ENCODE measurements at places on chromosomes 7 and 10.
A peak's percentile ranks its signal among the peaks of the same experiment; 100 is the strongest.

GRCh38 chr7:50803359-50804337 is 21.0 kb upstream of the GRB10 start:
- DNase-seq, result no peak

- peak; percentile 36 for DNase-seq
Measured at GRCh38 chr10:25766687-25767221, 167.3 kb upstream of the MYO3A start.

DNA sequence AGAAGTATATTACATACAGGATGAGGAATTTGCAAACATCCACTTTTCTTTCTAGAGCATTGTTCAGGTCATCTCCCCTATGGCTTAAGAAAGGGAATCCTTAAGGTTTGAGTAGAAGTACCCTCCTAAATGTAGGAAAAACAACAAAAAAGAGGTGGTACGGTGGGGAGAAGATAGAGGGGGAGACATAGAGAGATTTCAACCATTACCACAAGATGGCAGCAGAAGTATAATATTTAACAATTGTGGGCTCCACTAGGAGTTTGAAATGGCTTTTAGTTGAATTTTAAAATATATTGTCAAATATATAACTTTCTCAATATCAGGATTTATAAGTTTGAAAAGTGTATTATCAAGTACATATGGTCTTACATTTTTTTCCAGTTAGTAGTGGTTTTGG is 72.7 kb upstream of the PRKG1 start:
- DNase-seq, result peak; percentile 85

GRCh38 chr7:130940907-130941306 is 206.9 kb upstream of the KLF14 start:
- no peak for DNase-seq

DNA sequence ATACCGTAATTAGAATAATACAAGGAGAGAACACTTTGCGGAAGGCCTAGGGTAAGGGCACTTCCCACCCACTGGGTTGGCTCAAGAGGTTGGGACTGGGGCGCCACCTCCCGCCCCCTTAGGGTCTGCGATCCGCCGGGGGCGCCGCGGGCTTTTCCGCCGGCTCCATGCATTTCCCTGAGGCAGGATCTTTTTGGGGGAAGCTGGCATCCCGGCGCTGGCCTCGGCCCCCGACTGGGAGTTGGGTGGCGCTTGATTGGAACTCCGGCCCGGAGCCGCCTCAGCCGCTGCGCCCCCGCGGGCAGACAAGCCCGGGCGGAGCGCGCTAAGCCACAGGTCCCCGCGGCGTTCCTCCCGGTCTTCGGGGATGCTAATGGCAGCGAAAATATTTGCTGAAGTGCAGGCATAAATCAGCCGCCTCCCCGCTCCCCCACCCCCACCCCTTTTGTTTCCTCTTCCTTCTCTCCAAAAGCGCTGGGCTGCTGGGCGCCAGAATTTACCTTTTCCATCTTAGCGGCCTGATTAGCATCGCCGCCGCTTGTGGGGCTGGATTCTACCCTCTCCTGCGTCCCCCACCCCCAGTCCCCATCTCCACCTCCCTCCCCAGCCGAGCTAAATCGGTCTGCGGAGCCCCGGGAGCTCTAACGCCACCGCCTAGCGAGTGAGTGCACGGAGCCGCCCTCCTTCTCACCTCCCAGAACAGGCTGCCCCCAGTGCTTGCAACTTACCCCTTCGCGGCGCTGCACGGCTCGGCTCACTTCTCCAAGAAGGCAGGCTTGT is 5.1 kb downstream of the UNC5B start:
- no peak for DNase-seq

GRCh38 chr7:375901-376305 is 85.9 kb downstream of the FOXL3 start:
- DNase-seq, result no peak

GRCh38 chr10:66836057-66836456 is 89.8 kb upstream of the LRRTM3 start:
- DNase-seq, result no peak

DNA sequence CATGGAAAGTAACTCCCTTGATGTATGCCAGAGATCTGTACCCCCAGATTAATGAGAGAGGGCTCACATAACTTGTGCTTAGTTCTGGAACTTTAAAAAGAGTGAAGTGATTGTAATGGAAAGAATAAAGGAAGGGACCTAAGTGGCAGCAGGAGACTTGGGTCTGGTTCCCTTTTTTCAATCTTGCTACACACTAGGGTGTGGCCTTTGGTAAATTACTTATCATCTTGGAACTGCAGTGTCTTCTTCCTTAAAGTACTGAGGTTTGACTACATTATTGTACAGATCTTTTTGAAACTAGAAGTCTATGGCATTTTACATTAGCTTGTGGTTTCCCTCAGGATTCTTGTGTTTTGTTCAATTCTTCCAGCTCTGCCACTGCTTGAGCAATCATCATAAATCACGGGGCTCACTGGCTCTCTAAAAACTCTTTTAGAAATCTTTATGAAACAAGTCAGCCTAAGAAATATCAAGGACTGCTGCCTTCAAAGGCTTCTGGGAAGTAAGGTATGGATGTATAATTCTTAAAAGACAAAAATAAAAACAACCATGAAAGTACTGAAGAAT is 22.5 kb upstream of the CHRM2 start:
- no peak for DNase-seq

GRCh38 chr10:115918812-115919211 is 354.2 kb downstream of the GFRA1 start:
- no peak for DNase-seq

GRCh38 chr7:15463801-15464666 is 97.8 kb downstream of the AGMO start:
- DNase-seq, result no peak

DNA sequence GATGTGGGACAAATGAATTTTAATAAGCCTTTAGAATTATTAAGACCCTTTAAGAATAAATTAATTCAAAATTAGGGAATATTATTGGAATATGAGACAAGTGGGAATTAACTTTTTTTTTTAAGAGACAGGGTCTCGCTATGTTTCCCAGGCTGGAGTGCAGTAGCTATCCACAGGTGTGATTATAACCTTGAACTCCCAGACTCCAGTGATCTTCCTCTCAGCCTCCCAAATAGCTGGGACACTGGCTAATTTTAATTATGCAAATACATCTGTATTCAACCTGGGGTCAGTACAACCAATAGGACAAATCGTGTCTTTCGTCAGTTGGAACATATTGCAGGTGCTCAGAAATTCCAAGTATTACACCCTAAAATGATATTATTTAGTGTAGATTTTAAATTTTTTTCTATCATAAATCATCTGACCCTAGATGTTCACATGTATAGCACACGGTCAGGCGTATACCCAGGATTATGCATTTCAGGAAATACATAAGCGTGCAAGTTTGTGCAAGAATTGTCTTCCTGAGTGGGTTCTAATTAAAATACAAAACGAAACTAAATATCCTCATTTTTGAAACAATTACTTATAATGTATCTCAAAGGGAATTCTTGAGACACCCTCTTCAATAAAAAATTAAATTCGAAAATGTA is 1.2 kb downstream of the NT5C3A start:
- no peak for DNase-seq

GRCh38 chr10:73894245-73894971 is 16.5 kb upstream of the PLAU start:
- DNase-seq, result no peak

DNA sequence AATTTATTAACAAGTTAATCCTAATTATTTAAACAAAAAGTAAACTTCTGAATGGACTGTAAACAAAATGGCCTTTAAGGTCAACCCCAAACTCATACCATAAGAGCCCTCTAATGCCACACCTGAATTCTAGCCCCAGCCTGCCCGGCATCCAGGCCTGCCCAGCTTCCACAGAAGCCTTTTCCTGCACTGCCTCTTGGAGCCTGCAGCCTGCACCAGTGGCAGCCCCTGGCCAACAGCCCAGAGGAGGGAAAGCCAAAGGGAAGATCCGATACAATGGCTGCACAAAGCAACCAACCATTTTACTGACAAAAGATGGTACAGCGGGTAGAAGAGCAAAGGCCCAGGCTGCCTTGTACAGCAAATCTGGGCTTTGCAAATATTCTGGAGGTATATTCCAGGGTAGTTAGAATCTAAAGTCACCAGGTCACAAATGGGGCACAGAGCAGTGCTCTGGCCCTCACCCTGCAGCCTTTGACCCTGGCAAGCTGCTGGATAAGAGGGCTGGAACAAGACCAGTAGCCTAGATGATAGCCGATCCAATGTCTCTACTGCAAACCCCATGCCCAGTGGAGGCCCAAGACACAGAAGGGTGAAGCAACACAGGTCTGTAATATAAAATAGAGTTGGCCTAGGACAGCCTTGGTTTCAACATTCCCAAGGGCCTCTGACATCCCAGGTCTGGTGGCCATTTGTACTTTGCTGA is 12.5 kb upstream of the CH25H start:
- DNase-seq, result peak; percentile 52

GRCh38 chr10:102410429-102411073 is 8.0 kb downstream of the PSD start:
- DNase-seq, result peak; percentile 91

DNA sequence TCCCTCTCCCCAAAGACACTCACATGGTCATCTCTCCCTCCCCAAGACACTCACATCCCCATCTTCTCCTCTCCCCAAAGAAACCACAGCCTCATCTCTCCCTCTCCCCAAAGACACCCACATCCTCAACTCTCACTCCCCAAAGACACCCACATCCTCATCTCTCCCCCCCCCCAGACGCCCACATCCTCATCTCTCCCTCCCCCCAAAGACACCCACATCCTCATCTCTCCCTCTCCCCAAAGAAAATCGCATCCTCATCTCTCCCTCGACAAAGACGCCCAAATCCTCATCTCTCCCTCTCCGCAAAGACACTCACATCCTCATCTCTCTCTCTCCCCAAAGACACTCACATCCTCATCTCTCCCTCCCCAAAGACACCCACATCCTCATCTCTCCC is 31.5 kb downstream of the INSIG1 start:
- DNase-seq, result no peak

- no peak for DNase-seq
Measured at GRCh38 chr10:96229568-96230030, 41.8 kb downstream of the BLNK start.

- DNase-seq, result peak; percentile 6
Measured at GRCh38 chr10:113099431-113100183, 149.6 kb downstream of the TCF7L2 start.

- DNase-seq, result peak; percentile 49
Measured at GRCh38 chr7:110224643-110225042, 866.3 kb upstream of the LRRN3 start.

- DNase-seq, result peak; percentile 85
Measured at GRCh38 chr7:41977151-41977651, 259.8 kb downstream of the GLI3 start.

- peak; percentile 96 for DNase-seq
Measured at GRCh38 chr7:86643561-86644281, at the start of gene GRM3. Gene GRM3 (plus strand): TSS chr7:86643909. CDS start chr7:86765146, 121,237 bp downstream.

GRCh38 chr7:127391591-127392181 is 822 bp downstream of the ZNF800 start:
- no peak for DNase-seq

GRCh38 chr7:88091988-88092675 is 127.7 kb downstream of the SRI start:
- DNase-seq, result no peak

DNA sequence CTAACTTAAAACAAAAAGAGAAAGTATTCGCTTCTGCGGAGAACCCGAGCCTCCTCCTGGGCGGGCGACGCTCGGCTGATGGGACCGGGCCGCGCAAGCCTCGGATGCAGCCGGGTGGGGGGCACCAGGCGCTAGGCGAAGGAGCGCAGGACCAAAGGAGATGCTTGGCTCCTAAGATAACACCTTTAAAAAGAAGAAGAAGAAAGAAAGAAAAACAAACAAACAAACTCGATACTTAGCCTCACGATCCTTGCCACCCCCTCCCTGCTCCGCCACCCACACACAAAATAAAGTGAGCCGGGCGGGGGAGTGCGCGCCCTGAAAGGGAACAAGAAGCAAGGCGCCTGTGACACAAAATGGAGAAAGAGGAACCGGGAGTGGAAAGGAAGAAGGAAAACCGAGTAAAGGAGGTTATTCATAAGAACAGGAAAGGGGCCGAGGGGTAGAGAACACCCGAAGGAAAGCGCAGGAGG is 34.0 kb upstream of the EBLN1 start:
- peak; percentile 90 for DNase-seq

- DNase-seq, result no peak
Measured at GRCh38 chr10:35005868-35006267, 84.3 kb downstream of the CUL2 start.

DNA sequence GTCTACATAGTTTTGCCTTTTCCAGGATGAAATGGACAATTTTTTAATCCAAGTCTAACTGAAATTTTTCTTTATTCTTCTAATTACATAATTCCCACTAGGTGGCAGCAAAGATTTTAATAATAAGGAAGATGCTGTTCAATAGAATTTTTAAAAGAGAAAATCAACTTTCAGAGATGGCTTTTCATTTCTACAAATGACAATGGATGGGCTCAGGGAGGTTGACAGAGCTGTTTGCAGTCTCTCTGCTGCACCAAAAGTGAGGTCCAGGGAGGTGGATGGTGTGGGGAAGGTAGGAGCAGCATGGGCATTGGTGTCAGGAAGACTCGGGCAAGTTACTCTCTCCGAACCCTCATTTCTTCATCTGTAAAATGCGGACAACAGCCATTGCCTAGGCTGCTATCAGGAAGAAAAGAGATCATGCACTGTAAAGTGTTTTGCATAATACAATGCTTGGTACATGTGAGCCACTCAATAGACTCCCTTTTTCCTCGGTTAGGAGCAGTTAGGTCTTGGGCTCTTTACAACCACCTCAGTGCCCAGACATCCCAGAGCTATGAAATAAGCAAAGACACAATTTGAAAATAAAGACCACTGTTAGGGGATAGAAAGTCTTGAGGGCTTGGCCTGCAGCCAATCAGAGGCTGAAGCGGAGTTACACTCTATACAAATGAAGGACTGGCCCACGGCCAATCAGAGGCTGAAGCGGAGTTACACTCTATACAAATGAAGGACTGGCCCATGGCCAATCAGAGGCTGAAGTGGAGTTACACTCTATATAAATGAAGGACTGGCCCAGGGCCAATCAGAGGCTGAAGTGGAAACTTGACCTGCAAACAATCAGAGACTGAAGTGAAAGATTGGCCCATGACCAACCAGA is 107.1 kb downstream of the ABLIM1 start:
- DNase-seq, result peak; percentile 82

DNA sequence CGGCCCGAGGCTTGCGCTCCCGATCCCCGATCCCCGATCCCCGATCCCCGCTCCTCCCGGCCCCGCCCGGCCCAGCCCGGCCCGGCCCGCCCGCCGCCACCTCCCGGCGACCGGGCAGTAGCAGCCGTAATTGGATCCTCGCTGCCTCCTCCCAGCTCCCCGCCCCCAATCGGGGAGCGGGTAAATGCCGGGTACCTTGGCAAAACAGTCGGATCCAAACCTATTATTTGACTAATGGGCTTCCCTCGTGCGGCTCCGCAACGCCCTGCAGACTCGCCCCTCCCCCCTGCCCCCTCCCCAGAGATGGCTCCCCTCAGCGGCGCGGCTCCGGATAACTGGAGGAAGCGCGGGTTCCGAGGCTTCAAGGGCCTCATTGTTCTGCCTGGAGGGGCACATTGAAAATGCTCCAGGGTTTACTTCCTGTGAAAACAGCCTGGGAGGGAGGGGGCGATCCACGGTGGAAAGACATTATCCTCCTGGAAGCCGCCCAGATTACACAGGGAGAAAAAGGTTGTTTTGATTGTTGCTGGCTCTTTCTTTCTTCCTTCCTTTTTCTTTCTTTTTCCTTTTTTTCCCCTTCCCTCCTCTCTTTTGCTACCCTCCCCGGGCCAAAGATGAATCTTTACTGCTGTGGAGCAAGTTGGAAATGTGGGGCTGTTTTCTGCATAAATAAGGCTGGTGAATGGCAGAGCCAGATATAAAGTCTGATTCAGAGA is 94.7 kb upstream of the ZMIZ1 start:
- DNase-seq, result peak; percentile 96

GRCh38 chr7:37987732-37988131 is 67.3 kb downstream of the EPDR1 start:
- DNase-seq, result no peak
